ENCODE measurements at places on chromosomes 4 and X. TPM values are rescaled to one million over a fixed set of nuclear protein-coding genes. Genes with fewer than 3 reads are reported as not detected.

The P2RY10 gene
- not detected for total RNA-seq

- DNase-seq = no peak
Observed at GRCh38 chr4:4658052-4658451, 116.2 kb upstream of the STX18 start.

The PABPC1L2B gene
- total RNA-seq = not detected

DNA sequence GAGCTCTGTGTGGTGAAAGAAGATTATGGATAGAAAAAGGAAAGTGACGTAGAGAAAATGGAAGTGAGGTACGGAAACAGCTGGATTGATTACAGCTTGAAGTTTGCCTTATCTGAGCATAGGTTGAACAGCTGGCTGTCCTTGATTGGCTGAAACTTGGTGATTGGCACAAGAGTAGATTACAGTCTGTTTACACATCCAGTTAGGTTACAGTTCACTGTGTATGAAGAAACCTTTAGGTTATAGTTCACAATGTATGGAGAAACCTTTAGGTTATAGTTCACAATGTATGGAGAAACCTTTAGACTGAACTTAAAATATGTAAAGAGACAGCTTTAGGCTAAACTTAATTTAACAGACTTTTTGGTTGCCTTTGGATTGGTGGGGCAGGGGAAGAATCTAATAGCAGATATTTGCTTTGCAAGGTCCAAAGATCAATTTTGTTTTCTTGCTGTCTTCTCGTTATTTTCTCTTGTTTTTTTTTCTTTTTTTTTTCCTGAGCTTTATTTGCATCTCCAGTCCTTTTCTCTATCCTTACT lies 15.6 kb upstream of the ART3 start:
- DNase-seq = no peak

GRCh38 chr4:134935320-134935719 lies 733.7 kb upstream of the PABPC4L start:
- DNase-seq = no peak

The GPR143 gene
- total RNA-seq = 7.3 TPM

DNA sequence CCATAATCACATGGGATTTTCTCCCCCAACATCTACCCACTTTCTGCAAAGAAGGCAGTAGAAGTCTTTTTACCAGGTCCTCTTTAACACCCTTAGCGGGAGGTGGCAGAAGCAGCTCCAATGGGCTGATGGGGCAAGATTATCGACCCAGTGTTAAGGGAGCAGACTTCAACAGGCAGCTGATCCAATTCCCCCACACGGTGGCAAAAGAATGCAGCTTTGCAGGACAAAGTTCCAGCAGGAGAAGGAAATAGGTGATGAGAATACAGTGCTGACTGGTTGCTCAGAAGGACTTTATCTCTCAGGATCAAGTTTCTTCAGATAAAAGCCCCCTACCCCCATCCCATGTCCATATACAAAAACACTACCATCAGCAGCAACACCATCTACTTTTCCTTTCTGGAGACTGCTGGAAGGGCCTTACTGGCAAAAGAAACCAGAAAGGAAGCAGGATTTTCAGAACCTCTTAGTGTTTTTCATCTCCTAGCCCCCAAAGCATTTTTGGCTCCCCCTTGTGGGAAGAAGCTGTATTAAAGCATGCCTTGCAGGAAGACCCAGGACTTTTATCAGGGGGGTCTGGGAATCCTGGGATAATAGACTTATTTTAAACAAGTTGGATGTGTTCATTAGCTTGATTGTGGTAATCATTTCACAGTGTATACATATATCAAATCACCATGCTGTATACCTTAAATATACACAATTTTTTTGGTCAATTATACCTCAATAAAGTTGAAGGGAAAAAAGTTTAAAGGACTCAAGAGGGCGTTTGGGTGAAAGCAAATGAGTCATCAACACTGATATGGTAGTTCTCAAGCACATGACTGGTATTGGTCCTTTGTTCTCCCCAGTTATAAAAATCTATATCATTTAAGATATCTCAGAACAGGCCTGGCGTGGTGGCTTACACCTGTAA lies 146.4 kb downstream of the GPC3 start:
- DNase-seq = no peak

The SCML1 gene
- total RNA-seq = 10.4 TPM

GRCh38 chrX:27086237-27086636 lies 376.9 kb downstream of the PPP4R3C start:
- DNase-seq = no peak

The INPP4B gene
- 35.4 TPM for total RNA-seq

DNA sequence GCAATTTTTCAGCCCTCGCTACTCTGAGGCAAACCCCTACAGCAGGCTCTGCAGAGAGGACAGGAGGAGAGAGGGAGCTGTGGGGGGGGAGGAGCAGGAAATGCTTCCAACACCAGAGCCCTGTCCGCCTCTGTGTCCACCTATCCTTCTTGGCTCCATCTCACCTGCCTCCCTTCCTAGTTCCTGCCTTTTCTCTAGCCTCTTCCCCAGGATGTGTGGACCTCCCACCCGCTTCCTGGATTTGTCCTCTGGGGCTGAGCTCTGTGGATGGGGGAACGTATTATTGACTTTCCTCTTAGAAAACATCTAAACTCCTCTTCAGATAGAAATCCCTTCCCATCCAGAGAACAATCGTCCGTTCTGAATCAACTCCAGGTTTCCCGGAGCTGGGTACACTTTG lies 14.4 kb downstream of the ASMT start:
- DNase-seq = no peak

DNA sequence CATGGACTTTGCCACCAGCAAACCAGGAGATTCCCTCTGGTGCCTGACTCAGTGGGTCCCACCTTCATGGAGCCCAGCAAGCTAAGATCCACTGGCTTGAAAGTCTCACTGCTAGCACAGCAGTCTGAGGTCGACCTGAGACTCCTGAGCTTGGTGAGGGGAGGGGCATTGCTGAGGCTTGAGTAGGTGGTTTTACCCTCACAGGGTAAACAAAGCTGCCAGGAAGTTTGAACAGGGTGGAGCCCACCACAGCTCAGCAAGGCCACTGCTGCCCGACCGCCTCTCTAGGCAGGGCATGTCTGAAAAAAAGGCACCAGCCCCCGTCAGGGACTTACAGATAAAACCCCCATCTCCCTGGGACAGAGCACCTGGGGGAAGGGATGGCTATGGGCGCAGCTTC lies 28.1 kb downstream of the FAM9A start:
- DNase-seq = no peak

The H2AZ1 gene
- 203 TPM for total RNA-seq

The GAB1 gene
- 45.0 TPM for total RNA-seq

The PHOX2B gene
- not detected for total RNA-seq

DNA sequence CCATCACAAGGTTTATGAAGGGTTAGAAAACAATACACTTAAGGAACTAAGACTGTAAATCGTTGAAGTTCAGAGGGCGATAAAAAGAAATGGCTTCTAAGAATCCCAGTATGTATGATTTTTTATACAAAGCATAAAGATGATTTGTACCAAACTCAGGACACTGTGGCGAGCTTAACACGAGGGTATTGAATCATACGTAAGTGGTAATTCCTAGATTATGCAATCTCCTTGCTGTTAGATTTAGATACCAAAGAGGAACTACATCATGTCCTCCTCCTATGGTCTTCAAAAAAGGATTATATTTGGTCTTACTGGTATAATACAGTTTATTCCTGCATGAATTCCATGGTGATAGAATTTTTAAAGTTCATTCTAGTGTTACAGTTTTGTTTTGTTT lies 23.9 kb downstream of the NFKB1 start:
- no peak for DNase-seq

GRCh38 chr4:163556177-163556576 lies 61.7 kb downstream of the TMA16 start:
- no peak for DNase-seq

The RNF4 gene
- 63.8 TPM for total RNA-seq

DNA sequence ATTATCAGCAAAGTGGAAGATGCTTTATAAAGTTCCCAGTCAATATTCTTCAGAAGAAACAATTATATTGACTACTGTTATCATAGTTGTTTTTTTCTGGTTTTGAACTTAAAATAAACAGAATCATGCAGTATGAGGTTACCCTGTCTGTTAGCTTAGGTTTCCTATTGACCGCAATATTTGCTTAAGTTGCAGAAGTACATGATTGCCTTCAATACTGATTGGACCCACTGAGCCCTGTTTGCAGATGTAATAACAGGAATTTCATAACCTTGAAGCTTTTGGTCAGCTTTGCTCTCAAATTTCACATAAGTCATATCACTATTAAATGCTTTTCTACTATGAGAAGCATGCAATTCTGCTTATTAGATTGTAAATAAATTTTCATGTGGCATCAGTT lies 229.1 kb upstream of the FSTL5 start:
- DNase-seq = no peak

The UGT2A1 gene
- not detected for total RNA-seq

DNA sequence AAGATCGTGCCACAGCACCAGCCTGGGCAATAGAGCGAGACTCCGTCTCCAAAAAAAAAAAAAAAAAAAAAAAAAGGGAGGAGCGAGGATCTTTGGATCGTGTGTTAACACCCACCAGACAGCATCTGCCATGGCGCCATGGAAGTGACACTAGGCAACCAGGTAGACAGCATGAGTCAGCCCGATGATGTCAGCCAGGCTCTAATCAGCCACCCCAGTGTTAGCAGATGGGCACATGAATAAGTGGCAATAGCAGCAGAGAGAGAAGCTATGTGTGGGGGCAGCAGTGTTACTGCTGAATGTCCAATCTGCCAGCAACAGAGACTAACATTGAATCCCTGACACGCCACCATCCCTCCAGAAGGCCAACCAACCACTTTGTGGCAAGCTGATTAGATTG lies 6.6 kb downstream of the SYN1 start:
- DNase-seq = no peak

The SHROOM2 gene
- 12.5 TPM for total RNA-seq

The CXCL1 gene
- total RNA-seq = 0.74 TPM

DNA sequence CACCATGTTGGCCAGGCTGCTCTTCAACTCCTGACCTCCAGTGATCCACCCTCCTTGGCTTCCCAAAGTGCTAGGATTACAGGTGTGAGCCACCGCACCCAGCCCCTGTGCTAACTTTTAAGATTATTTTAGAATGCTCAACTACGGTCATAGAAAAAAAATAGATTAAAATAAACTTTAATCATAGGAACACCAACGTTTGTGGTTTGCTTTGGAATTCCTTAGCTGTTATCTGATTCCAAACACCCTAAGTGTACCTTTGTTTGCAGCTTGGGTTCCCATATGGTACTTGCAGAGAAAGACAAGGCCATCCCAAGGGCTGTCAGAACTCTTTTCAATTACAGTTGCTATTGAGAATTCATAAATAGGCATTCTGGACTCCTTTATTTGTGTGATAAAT lies 90.1 kb upstream of the EFHC2 start:
- DNase-seq = no peak

The PPEF1 gene
- 0.78 TPM for total RNA-seq

The JCHAIN gene
- 0.16 TPM for total RNA-seq

DNA sequence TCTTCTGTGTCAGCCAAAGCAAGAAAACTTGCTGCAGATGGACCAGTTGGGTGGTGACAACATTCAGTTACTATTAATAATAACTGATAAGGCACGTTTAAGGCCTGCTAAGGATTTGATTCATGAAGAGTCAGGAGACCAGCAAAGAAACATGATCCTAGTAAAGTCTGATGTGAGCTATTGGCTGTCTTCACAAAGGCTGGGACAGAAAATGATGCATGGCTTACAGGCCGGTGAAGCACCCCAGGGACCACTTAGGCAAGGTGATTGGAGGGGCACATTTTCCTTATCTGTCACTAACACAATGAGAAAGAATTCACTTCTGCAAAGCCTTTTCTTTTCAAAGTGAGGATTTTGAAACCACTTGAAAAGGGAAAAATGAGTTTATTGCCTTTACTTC lies 65.4 kb upstream of the TRPC3 start:
- no peak for DNase-seq

DNA sequence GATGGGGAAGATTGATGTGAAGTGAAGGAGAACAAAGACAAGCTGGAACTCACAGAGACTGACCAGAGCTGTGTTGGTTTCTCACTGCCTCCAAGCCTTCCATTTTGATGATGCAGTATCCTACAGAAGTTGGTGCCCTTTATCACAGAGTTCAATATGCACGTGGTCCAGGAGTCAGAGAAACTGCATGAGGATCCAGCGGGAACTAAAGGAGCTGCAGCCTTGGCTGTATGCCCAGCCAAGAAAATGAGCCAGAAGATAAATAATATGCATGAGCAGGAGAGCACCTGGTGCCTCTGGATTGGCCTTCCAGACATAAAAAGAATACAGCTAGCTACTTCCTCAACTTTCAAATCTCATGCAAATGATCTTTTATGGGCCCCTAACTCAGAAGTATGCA lies 44.3 kb upstream of the DCLK2 start:
- DNase-seq = no peak

DNA sequence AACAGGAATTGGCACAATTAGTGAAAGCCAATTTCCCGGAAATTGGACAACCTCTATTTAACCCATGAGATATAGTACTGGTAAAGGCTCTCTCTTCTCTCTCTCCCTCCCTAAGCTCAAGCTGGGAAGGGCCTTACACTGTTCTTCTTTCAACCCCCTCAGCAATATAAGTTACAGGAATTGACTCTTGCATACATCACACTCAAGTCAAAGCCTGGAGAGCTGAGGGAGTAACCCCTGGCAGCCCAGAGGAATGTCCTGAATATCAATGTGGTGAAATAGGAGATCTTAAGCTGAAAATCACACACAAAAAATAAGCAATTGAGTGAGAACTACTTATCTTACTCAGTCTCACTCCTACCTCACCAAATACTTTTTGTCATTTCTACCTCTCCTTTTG lies 186.9 kb upstream of the SPOCK3 start:
- no peak for DNase-seq

- DNase-seq = no peak
Observed at GRCh38 chr4:22502895-22503814, 12.7 kb downstream of the ADGRA3 start.

- DNase-seq = no peak
Observed at GRCh38 chrX:131987252-131987651, 35.9 kb upstream of the STK26 start.

DNA sequence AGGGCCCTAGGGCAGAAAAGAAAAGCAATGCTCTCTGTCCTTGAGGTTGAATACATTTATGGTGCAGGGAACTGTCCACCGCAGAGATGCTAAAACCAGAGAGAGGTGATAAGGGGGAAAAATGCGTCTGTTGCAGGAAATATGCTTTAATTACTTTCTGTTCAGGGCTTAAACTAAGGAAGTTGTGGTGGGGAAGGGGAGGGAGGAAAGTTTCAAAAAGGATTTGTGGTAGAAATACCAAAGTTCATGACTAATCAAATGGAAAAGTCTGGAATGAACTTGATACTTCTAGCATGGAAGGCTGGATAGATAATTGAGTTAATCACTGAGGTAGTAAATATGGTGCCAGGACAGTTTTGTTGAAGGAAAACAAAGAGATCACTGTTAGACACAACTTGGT lies 99.0 kb downstream of the ASB9 start:
- no peak for DNase-seq
